ENCODE measurements at places on chromosomes 1 and 21. TPM values are rescaled to one million over a fixed set of nuclear protein-coding genes. Genes with fewer than 3 reads are reported as not detected.

Gene CCDC181
- 7.5 TPM for total RNA-seq

Gene CLDN17
- total RNA-seq: not detected

Gene UAP1
- total RNA-seq: 38.6 TPM

Gene DRAXIN
- 9.7 TPM for total RNA-seq

Gene AXDND1
- total RNA-seq: 0.64 TPM

All from neural crest cell (in vitro differentiated cells).